ENCODE measurements at places on chromosomes 2 and 18.

DNA sequence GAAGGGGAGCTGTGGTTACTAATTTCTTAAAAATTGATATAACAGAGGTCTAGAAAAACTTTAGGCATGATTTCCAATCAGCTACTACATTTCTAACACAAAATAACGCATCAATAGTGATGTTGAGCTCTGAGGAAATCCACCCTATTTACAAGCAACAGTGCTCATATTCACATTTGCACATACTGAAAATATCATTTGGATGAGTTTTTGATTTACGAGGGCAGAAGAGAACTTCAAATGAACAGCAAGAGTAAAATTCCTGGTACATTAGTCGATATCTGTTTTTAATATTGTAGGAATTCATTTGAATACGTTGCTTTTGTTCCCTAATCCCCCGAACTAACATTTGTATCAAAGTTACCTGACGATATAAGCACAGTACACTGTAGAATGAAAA, 761.0 kb upstream of the POU3F3 start:
- no peak for DNase-seq

DNA sequence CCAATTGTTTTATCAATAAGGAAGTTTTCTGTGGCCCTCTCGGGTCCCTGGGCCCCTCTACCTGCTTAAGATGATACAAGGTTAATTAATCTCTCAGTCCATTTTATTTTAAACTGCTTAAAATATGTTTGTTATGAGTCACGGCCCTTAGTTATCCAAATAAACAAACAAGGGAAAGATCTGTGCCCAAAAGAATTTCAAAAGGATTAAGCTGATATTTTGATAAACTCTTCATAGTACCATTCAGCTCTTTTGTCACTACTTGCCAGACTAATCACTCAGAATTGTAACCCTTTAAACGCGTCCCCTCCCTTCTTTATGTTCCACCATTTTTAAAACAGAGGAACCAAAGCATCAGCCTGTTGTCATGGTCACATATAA, 144.7 kb upstream of the STK17B start:
- DNase-seq: no peak

DNA sequence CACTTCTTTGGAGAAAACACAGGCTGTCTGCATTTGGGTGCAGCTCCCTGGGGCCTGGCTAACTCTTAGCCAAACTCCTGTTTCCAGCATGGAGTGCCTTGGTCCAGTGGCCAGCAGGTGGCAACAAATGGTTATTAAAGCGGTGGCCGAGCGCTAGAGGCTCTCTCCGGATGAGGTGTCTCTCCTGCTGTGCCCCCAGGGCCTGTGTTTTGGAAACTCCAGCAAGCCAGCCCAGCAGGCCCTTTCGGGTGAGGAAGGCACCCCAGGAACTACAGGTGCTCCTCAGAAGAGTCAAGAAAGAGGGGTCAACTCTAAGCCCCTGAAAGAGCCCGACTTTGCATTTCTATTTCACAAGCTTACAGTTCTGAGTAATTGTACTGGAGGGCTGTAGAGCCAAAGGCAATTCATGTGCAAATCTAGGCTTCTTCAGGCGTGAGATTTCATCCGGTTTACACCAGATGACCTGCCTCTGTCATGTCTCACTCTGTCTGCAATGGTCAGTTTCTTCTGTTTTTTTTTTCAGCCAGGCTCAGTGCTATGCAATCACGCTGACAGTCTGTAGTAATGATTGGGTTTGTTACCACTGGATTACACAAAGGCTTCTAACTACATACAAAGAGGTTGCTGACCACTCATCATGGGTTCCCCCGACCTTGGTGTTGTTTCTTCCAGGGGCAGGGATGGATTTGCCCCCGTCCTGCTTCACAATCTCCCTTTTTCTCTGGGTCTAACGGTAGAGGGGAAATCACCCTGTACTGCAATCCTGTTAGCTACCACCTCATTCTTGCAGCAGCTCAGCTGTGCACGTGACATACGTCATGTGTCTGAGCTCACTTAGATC, 7.6 kb upstream of the CHRNA1 start:
- DNase-seq: peak; percentile 54

DNA sequence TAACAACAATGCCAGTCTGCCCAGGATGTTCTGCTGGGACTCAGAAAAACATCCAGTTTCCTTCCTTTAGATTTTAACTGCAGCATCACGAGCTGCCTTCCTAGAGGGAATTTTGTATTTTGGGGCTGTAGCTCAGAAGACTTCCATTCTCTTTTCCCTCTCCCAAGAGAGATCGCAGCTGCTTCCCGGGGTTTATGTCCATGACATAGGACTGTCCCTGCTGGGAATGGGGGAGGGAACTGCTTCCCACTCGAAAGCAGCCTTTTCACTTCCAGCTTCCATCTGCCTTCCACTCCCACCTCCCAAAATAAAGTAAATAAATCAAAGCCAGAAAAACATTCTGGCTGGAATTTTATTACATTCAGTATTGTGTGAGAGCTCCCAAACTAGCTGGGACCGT, 52.4 kb downstream of the LIMS1 start:
- DNase-seq: no peak

DNA sequence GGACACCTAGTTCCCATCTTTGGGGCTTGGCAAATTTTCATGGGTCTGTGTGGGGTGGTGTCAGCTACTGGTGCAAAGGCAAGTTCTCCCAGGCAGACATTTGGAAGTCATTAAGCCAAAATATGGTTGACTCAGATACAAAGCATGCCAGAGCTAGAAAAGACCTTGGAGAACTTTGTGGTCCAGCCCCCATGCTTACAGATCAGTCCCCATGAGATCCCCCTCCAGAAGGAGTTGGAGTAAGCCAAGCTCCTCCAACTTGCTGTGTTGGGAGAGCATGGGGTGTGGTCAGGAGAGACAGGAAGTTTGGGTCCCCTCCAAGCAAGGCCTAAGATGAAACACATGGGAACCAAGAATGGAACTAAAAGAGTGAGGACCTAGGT, 224.5 kb downstream of the CYP26B1 start:
- DNase-seq: no peak

DNA sequence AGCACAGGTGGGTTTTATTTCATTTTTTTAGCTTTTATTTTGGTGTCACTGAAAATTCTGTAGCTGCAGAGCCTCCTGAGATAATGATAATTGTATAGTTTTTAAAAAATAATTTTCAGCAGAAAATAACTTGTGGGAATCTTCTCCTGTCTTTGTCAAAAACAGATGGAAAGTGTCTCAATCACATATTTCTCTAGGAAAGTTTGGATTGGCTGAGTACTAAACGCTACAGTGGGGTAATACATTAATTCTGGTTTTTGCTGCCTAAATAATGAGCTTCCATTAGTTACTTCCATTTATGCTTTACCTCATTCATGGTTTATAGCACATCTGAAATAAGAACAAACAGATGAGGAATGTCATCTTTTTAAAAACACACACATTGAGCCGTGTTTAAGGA, 2.2 kb downstream of the TWIST2 start:
- DNase-seq: no peak

- DNase-seq: no peak
These were observed 262.2 kb upstream of the KLHL29 start for GRCh38 chr2:23122681-23123215.

DNA sequence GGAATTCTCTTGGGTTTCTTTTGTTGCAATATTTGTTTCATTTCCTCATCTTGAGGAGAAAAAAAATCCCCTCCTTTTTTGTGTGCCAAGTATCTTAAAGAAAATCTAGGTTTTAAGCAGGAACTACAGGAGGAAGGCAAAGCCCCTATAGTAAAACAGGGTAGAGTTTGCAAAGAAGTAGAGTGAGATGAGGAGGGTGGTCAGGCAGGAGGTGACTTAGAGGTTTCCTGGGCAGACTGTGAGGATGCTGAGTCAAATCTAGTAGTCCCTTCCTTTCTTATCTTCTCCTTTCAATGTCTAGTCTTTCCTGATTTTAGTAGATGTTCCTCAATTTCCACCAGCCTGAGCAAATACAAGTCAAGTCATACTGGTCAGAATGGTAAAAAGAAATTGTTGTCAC, 222.5 kb downstream of the PMAIP1 start:
- no peak for DNase-seq

DNA sequence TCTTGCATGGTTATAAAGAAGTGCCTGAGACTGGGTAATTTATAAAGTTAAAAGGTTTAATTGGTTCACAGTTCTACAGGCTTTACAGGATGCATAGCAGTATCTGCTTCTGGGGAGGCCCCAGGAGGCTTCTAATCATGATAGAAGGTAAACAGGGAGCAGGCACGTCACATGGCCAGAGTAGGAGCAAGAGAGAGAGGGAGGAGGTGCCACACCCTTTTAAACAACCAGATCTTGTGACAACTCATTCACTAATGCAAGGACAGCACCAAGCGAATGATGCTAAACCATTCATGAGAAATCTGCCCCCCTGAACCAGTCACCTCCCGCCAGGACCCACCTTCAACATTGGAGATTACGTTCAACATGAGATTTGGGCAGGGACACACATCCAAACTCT, 141.1 kb downstream of the EN1 start:
- no peak for DNase-seq

GRCh38 chr2:224849264-224849663, 133.1 kb upstream of the CCDC195 start:
- DNase-seq: no peak

DNA sequence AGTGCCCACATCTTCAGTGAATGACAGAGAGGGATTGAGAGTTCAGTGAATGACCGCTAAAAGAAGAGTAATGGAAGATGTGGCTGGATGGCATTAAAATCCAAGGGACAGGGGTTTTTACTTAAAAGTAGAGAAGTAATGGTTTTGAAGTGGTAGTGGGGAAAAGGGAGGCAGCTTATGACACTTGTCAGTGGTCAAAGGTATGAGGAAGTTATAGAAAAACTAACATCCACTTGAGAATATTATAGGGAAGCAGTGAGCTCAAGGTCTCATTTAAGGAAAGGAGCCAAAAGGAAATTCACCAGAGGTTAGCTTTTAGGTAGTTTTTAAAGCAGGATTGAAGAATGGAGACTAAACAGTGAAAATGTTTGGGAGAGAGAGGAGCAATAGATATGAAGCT, 24.3 kb downstream of the CDK15 start:
- no peak for DNase-seq

GRCh38 chr2:196131949-196132925, 39.1 kb downstream of the STK17B start:
- no peak for DNase-seq

Measured in omental fat pad (tissue), 4 donors.